ENCODE measurements at places on chromosomes 7 and 10.

- peak; percentile 28 for DNase-seq
Measured at GRCh38 chr10:103564776-103565520, 71.4 kb downstream of the NEURL1 start.

DNA sequence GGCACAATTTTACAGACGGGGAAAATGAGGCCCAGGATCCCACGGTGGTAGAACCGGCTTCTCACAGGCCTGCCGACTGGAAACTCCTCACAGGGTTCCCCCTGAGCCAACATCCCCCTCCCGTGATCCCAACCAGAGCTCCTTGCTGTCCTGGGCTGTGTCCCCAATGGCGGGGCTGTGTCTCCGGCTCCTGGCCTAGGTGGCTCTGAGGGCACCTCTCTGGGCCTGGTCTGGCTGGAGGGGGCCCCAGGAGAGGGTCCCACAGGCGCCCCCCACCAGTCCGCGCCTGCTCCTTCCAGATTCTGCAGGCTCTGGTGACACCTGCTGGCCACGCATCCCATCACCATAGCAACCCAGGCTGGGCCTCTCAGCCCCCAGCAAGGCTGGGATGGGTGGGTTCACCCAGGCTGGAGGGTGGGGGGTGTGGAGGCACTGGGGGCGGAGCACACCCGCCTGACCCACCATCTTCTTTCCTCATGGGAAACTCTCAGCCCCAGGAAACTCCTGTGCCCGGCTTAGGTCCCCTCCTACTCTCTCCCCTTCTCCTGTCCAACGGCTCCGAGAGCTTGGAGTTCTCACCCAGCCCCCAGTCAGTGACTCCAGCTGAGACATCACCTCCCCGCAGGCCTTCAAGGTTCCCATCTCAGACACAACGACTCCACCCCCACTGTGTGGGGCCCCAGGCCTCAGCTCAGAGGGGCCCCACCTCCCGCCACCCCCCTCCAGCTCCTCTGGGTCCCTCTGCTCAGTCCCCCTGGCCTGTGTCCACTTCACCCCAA lies 27.1 kb upstream of the TNRC18 start:
- DNase-seq, result peak; percentile 52

DNA sequence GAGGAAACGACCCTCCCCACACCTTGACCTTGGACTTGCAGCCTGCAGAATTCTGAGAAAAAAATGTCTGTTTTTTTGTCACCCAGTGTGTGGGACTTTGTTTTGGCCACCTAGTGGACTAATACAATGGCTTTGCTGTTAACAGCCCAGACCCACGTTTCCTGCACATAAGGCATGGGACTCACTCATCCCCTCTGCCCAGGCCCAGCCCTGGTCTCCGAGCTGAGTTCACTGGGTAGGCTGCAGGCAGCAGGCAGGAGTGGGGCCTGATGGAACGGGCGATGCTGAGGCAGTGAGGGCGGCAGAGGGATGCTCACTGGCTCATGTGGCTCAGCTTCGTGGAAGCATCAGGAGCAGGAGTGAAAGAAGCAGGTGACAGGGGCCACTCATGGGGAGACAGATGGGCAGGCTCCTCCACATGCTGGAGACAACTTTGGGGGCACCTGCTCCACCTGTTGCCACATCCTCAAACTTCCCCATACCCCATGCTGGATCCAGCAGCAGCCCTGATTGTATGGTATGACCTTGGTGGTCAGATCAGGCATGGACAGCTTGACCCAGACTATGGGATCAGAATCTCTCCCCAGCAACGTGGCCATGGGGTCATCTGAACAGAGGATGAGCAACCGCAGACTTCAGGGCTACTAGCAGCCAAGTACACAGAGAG lies 65.8 kb upstream of the ANTXRL start:
- DNase-seq, result no peak

DNA sequence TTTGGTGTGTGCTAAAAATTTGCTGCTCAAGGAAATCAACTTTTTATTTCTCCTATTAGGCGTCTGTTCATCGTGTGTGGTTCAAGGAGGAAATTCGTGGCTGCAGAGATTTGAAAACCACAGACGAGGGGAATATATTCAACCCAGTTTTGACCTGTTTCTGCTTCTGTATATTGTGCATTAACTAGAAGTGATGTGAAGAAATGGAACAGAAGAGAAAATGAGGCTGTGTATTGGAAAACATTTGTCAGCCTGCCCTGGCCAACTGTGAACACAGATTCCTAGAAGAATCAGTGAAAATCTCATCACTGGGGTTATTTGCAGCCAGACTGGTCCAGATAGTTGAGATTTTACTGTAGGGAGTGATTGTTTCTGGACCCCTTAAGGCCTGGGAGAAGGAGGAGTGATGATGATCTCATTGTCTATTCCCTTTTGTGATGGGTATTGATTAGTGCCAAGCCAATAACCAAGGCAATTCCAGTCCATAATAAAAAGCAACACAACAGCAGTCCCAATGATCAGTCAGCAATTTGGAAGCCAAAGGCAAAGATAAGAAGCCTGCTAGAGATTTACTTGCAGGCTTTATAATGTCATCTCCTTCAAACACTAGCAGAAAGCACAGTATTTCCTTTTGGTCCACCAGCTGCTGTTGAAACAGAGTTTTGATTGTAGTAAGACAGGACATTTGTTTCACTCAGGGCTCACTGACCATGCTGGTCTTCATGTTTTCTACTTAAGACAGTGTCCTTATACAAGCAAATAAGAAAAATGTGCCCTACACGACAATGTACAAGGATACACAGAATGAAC lies 339.4 kb downstream of the PRPF18 start:
- DNase-seq, result no peak

GRCh38 chr7:5590596-5591277 lies 167.1 kb upstream of the TNRC18 start:
- DNase-seq, result no peak

- DNase-seq, result no peak
Measured at GRCh38 chr10:124886195-124886594, 55.7 kb upstream of the ZRANB1 start.

DNA sequence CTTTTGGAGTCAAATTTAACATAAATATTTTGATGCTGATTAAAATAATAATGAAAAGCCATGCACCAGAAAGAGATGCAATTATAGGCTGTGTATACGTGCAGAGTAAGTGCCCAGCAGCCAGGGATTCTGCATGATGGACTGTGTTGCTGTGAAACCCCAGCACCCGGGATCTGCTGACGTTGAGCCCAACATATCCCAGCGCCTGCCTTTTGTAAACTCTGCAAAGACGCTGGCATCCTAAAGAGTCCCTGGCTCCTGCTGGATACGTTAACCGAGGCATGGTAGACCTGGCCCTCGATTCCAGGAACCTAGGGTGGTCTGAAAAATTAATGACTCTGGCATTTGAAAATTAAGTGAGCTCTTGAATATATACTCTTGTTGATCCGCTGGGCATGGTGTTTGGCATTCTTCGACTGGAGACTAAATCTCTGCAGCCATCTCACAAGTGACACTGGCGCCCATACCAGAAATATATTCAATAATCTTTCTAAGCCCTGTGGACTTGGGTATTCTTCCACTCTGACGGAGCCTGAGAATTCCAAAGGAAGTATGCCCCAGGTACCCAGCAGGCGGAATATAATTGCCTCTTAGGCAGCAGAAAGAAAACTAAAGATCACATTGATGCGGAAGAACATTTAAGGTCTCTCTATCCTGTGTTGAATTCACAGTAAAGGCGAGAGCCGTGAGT lies 191.2 kb upstream of the SH2B2 start:
- no peak for DNase-seq

- DNase-seq, result no peak
Measured at GRCh38 chr10:77571490-77571889, 66.1 kb downstream of the KCNMA1 start.

DNA sequence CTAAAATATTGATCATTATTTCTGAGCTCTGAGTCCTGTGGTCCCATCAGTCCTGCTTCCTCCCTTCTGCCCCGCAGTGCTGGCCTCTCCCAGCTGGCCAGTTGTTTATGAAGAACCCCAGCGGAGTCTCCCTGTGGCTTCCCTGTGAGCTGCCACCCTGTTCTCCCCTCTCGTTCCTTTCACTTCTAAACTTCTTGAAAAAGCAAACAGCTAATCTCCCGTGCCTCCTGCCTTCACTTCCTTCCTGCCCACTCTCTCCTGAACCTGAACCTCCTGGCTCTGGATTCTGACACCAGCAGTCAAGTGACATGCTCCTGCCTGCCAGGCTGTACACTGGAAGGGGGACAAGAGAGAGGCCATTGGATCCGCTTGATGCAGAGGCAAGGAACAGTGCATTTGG lies 63.7 kb upstream of the ZPBP start:
- DNase-seq, result no peak

DNA sequence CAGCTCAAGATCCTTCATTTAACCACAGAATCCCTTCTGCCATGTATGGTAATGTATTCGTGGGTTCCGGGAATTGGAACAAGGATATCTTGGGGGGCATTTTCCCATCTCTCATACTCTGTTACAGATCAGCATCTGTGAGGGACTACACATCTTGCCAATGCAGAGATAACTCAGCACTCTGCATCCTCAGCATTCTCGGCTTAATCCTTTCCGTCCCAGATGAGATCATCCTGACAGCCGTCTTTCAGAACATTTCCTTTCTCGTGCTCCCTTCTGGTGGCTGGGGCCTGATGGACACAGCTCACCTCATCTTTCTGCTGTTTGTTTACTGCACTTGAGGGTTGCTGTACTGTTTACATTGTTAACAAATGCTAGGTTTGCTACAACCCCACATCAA lies 25.3 kb downstream of the FKBP6 start:
- no peak for DNase-seq

GRCh38 chr7:150383710-150384397 lies 4.7 kb downstream of the ZNF775 start:
- DNase-seq, result no peak

Measured in B cell (primary cell).